ENCODE measurements at places on chromosomes 5 and 9.

DNA sequence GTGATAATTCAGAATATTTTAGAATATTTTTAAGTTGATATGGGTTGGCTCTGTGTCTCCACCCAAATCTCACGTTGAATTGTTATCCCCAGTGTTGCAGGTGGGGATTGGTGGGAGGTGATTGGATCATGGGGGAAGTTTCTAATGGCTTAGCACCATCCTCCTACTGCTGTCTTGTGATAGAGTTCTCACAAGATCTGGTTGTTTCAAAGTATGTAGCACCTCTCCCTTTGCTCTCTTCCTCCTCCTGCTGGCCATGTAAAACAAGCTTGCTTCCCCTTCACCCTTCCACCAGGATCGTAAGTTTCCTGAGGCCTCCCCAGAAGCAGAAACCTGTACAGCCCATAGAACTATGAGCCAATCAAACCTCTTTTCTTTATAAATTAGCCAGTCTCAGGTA, 214.6 kb upstream of the C9orf72 start:
- no peak for DNase-seq

GRCh38 chr9:123851851-123852250, 78.1 kb downstream of the DENND1A start:
- DNase-seq: no peak

GRCh38 chr5:166961913-166962312, 1329.5 kb upstream of the WWC1 start:
- DNase-seq: no peak

DNA sequence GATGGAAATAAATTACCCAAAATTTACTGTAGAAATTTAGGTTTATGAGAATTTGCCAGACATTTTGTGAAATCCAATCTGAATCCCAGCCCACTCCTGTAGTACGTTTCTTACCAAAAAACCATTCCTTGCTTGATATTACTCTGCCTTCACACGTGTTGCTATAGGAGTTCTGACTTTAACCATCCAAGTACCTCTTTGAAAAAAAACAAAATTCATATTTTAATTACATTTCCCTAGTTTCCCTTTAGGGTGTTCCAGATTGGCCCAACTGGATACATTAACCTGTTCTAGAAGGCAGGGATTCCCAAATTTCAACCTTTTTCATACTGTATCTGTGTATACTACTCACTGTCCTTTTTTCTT, 1.4 kb upstream of the PJA2 start:
- DNase-seq: no peak

- DNase-seq: no peak
Measured at GRCh38 chr5:139426203-139426885, 13.0 kb downstream of the DNAJC18 start.

DNA sequence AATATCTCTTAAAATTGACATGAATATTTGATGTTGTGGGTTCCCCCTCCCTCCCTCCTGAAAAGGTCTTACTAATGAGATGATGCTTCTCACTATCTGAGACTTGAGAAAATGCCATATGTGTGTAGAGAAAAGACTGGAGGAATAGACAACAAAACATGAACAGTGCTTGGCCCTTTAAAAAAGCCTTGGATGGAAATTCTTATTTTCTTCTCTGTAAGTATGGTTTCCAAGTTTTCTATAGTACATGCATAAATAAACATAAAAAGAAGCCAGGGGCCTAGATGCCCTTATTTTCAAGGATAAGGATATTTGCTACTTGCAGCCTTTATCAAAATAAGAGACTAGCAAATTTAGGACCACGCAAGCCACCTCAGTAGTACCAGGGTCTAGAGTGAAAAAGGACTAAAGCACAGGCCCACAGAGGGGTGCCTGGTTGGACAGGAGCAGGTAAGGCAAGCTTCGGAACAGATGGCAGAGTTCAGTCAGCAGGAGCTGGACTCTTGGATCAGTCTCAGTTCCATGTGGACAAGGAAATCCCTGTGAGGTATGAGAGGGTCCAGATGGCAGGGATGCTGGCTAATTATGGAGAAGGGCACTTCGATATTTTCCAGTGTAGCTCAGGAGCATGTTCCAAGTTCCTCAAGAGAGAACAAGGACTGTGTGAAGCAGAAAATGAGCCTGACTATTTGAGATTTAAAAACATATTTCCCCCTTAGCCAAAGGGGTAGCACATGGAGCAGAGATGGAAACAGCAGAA, 4.6 kb upstream of the ANP32B start:
- no peak for DNase-seq

GRCh38 chr9:129557192-129558036, 63.5 kb downstream of the C9orf50 start:
- DNase-seq: peak; percentile 75

DNA sequence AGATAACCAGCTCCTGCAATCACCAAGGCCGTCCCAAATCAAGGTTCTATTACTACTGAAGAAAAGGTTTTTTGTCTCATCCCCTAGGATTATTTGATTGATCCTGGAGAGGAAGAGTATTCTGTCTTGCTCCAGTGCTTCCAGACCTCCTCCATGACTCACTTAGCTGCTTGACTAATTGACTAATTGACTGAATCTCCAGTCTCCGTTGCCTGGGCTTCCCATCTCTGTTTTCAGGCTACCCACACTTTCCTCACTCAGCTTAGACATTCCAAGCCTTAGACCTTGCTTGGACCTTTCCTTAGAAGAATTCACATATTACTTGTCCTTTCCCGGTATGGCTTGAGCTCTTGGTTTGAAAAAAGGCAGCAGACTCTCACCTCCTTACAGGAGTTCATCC, 60.6 kb downstream of the FRMD3 start:
- DNase-seq: no peak

DNA sequence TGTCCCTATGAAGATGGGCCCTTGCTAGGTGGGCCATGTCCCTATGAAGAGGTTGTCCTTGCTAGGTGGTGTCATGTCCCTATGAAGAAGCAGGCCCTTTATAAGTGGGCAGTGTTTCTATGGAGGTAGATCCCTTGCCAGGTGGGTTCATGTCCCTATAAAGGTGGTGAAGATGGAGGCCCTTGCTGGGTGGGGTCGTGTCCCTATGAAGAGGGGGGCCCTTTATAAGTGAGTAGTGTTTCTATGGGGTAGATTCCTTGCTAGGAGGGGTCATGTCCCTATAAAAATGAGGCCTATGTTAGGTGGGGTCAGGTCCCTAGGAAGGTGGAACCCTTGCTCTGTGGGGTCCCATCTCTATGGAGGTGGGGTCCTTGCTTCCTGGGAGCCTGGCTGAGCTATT, 283.4 kb upstream of the IRX2 start:
- DNase-seq: no peak

DNA sequence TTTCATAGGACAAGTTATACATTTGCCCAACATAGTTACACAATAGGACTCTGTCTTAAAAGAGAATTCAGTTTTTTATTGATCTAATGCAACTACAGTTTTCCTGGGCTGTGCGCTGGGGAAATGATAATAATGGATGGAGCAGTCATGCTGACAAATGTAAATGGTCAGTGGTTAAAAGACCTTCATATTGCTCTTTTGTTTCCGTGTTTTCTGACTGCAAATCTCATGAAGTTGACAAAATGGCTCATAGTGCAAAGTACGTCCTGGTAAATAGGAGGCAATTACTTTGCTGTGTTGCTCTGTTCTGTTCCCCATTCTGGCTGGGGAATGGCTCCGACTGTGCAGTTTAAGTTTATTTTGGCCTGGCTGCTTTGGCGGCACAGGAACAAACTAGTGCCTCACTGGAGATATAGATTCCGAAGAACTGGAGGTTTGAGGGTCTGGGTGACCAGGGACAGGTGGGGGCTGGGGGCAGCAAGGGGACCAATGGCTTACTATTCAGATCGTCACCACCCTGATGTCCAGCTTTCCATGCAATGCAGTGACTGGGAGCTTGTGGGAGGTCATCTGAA, 54.3 kb downstream of the PTTG1 start:
- DNase-seq: no peak

DNA sequence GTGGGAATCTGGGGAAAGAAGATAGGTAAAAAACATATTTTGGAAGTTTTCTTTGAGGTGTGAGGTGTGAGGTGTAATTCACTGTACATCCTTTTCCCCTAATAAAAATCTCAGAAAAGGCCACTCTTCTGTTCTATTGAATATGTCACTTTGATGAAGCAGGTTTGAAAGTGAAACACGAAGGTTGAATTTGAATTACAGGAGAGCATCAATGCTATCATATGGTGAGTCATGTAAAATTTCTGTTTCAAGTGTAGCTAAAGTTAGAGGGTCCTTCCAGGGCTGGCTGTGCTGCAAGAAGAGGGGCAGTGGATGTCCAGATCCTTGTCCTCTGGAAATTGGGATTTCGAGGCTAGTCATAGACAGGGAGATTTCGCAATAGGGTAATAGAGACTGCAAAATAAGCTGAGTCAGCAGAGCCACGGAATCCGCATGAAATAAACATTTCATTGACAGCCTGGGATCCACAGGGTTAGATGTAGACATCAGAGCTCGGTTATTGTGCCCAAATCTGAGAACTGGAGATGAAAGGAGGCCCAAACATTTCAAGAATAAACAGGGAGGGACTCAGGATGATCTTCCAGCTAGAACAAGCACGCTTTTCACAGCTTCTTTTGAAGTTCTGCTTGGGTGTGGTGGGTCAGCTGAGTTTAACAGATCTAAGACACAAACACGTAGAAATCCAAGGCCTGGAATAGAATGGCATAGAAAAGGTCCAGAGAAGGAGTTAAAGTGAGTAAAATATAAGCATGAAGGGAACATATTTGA, 194.4 kb upstream of the CDKN2B start:
- DNase-seq: no peak

DNA sequence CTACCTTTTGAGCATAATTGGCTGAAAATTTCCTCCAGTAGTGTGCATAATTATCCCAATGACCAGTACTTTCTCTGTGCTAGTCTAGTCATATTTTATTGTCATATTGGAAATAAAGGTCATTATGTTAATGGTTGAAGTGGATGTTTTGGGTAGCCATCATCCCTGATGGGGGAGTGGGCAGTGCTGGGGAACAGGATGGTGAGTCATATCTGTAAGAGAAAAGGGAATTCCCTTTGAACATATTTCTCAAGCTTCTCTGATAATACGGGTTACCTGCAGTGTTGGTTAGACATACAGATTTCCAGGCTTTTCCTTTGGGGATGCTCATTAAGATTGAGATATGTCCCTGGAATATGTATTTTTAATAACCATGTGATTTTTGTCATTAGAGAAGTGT, 33.3 kb upstream of the SPATA31D4 start:
- DNase-seq: no peak

- DNase-seq: no peak
Measured at GRCh38 chr5:164277720-164278119, 772.3 kb downstream of the MAT2B start.

- DNase-seq: no peak
Measured at GRCh38 chr9:130137641-130138081, 34.5 kb upstream of the NCS1 start.

DNA sequence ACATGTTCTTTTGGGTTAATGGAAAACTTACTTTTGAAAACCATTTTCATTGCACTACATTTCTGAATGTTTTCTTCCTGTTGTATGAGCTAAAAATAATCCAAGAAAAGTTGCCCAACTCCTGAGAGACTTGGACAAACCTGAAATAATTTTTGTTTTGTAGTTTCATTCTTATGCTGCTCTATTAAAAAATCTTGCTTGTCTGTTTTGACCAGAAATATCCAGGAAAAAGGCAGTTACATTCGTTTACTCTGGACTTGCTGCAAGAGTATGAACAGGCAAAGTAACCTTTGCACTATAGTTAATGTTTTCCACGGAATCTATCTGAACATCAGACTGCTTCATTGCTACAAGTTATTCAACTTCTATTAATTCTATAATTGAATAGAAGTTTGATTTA, 200.1 kb upstream of the DAB2 start:
- no peak for DNase-seq

Data from mesothelial cell of epicardium (in vitro differentiated cells).